Erythroblast (primary cell): ENCODE measurements at places on chromosomes 16 and 17.

DNA sequence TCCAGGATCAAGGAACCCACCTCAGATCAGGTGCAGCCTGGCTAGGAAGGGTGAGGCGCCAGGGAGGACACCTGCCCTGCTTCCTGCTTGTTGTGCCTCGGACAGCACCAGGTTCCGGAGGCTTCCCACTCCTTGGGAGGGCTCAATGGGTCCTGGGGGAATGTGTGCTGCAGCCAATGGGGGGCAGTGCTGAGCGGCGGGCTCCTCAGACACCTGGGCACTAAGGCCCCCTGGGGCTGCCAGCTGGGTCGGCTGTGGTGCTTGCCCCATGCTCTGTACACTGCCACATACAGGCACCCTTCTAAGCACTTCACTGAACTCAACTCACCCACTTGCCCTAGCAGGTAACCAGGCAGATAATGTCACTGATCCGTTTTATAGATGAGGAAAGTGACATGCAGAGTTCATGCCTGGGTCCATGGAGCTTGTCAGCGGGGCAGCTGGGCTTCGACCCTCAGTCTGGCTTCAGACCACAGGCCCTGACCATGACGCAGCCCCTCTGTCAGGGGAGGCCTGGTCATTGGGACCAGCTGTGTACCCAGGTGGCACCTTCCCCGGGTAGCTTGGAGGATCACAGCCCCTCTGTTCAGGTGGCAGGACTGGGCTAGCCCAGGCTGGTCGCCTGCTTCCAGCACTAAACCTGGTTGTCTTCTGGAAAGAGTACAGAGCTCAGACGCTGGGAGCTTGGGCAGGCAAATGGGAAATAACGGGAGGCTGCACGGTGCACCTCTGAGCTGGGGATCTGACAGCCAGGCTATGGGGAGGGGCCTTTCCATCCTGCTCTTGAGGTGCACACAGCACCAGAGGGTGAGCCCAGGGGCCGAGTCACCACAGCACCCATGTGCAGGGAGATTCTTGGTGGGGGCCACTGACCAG lies 8.2 kb downstream of the FN3K start:
- DNase-seq: no peak

DNA sequence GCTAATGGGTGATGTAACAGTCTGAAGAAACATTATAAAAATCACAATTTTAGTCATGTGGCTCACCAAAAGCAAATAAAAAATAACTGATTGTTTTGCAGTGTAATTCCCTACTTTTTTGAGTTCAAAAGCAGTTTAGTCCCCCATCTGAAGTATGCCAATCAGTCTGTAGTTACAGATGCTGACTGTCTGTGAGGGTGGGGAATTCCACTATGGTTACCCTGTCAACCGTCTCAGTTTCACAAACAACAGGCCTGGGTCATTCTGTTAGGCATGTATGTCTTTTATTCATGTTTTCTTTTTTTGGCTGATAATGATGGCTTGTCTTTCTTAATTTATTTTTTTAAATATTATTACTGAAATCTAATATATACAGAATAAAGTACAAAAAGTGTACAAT lies 69.3 kb downstream of the STXBP4 start:
- DNase-seq: no peak

GRCh38 chr16:19884611-19885450 lies at the start of gene GPRC5B:
GPRC5B (minus strand) TSS chr16:19884848; CDS start chr16:19872845, 12,003 bp downstream.
- peak; percentile 41 for DNase-seq

- DNase-seq: no peak
Observed at GRCh38 chr17:17712268-17712924, 31.1 kb downstream of the RAI1 start.

DNA sequence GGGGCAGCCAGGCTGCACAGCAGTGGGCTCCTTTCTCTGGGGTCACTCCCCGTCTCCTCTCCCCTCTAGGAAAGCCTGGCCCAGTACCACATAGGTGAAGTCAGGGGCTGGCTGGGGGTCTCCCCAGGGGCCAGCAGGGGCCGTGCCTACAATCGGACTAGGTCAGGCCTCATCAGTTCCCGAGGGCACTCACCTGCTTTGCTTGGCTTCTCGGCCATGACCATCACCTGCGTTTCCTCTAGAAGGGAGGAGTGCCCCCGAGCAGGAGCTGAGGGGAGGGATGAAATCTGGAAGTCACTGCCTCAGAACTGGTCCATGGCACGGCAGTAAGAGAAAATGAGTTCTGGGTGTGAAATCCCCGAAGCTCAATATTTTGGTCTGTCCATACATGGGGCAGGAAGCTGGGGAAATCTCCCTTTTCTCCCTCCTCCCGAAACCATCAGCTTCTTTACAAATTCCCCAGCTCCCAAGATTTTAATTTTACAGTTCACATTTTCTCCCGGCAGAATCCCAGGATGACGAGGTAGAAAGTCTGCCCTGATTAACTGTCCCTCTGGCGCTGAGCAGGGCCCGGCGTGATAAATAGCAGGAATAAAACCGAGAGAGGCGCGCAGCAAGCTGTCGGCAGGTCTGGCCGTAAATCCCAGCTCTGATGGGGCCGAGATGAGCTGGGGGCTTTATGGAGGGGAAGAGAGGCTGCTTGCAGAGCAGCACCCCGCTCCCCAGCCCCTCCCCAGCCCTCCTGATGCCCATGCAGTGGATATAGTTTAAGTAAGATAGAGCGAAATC lies 172.1 kb downstream of the RBFOX3 start:
- DNase-seq: no peak
